ENCODE measurements at places on chromosomes 1 and 21.
A peak's percentile ranks its signal among the peaks of the same experiment; 100 is the strongest.

DNA sequence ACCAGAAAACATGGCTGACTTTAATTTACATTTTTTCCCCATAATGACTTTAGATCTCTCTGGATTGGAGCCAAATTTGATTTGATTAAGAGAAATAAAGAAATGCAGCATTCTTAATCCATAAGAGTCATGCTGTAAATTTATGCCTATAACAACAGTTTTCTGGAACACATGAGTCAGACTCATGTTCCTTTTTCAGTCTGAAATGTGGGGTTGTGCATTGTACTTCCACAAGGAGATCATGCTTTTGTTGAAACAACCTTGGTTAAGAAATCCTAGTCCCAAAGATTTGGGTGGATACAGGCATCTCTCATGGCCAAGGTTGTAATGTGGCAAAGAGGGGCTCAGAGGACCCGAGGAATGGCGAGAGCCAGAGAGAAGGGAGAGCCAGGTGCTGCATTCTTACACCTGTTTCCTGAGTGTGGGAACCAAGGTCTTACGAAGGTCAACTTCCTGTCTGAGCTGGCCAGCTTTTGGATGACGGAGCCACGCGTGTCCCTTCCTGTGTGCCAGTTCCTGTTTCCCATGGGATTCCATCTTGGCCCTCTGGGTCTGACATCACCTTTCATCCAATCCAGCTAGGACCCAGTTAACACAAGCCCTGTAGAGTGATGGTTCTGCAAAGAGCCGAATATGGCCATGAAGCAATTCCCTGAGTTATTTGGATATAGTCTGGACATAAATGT lies 23.1 kb downstream of the CLDN14 start:
- DNase-seq = no peak

- DNase-seq = no peak
Measured at GRCh38 chr1:52707927-52708655, 9.9 kb upstream of the COA7 start.

GRCh38 chr1:211833174-211833820 lies 2.7 kb upstream of the LPGAT1 start:
- no peak for DNase-seq

DNA sequence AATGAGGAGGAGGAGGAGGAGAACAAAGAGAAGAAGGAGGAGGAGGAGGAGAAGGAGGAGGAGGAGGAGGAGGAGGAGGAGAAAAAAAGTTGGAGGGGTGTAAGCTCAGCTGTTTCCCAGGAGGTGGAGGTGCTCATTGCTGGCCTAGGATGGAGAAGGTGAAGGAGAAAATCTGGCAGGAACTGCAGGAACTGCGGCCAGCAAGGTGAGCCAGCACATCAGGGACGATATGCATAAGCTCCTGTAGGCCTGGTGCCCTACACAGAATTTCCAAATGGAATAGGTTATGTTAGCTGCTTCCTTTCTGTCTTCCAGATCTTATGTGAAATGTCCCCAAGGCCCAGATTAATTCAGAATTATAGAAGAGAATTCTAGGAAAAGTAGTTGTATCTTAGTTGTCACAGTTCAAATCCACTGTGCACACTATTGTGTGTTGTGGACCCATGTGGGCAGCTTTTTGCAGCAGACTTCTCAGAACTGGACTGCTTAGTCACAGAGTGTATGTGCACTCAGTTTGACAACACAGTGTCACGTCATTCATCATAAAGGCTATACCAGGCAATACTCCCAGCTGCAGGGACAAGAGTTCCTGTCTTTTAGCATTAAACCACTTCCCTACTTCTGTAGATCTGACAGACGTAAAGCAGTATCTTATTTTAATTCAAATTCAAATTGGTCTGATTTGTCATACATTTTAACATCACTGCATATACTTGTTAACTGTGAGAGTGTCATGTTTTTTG lies 303.7 kb downstream of the HLX start:
- no peak for DNase-seq

DNA sequence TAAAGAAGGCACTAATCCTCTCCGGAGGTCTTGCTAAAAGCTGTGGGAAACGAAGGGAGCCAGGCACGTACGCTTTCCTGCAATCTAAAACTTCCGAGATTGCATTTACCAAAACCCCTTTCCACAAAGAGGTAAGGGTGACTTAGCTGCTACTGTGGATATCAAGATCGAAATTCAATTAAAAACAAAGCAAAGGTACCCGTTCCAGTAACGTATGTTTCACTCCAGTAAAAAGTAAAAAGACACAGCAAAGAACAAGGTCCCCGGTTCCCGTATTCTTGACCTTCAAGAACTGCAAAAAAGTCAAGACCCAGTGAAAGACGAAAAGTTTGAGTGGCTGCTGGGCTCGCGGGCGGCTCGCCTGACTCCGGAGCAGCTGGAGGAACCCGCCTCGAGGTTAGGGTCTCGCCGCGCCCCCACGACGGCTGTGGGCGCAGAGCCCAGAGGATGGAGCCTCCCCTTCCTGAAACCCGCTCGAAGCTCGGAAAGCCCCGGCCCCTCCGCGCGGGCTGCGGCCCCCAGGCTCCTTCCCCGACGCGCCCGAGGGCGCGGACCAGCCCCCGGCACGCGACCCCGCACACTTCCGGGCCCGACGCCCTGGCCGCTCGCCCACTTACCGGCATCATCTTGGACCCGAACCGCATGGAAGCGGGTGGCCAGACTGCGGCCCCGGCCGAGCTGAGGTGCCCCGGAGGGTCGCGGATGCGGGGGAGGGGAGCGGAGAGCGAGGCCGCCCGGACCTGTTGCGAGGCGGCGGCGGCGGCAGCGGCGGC lies 524 bp downstream of the TP53BP2 start:
- peak; percentile 35 for DNase-seq

DNA sequence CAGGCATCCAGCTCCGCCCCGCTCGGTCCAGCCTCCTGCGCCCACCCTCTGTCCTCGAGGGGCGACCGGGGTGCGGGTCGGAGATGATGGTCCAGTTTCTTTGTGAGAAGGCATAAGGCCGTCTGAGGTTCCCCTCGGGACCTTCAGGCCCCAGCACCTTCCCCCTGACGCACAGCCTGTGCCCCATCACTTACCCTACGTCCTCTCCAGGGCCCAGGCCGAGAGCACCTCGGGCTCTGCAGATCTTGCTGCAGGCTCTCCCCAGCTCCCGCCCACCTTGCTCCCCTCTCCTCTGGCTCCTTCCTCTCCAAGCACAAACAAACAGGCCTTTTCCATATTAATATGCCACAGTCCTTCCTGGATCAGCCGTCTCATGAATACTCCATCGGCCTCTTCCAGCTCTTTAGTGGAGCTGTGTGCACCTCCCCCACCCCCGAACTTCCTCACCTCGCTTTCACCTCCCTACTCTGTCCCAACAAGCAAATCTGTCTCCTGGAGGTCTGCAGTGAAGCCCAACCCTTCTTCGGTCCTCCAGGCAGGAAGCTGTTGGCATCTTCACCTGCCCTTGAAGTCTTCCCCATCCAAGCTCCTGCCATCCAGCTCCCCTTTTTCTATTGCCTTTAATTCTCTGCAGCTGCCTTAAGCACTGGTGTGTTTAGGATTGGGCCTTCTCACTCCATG lies 448 bp upstream of the COL9A2 start:
- no peak for DNase-seq

- DNase-seq = no peak
Measured at GRCh38 chr1:14366091-14367018, 232.1 kb upstream of the KAZN start.

DNA sequence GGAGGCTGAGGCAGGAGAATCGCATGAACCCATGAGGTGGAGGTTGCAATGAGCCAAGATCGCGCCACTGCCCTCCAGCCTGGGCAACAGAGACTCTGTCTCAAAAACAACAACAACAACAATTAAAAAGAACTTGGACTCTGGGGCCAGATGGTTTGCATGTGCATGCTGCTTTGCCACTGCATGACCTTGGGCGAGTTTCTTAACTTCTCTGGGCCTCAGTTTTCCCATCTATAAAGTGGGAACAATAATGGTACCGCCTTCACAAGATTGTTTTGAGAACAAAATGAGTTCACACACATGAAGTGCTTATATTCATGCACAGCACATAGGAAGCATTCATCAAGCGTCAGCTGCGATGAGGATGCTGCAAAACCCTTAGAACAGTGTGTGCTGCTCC lies 74.6 kb downstream of the MAN1C1 start:
- no peak for DNase-seq

GRCh38 chr1:186330758-186331157 lies 44.3 kb downstream of the TPR start:
- DNase-seq = no peak

- DNase-seq = no peak
Measured at GRCh38 chr1:202159534-202160371, 649 bp downstream of the PTPN7 start.

DNA sequence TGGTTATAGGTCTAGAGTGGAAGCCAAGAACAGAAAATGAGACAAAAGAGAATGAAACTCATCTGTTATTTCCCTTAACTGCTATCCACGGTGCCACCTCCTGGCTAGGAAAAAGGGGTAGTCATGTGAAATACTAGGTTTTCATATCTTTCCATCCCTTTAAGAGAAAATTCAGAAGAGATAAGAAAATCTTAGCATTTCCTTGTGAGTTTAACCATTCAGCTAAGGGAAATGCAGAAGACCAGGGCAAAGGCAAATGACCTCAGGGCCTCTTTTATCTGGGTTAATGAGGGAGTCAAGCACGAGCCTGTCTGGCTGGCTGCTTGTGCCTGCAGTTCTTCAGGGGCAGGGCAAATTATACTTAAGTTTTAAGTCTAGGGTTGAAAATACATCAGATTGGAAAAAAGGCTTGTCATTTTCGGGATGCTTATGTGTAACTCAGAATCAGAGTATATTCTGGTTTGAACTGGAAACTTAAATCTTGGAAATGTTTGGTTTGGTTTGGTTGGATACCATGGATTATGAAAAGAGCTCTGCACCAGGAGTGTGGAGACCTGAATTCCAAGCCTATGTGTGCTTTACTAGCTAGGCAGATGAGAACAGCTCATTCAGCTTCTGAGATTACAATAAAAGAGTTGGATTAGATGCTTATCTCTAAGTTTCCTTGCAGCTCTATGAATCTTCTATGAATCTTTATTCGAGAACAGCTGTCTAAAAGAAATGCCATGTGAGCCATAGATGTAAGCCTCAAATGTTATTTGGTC lies 19.9 kb downstream of the NIBAN1 start:
- DNase-seq = no peak

- no peak for DNase-seq
Measured at GRCh38 chr1:226424221-226425003, 16.5 kb upstream of the PARP1 start.

DNA sequence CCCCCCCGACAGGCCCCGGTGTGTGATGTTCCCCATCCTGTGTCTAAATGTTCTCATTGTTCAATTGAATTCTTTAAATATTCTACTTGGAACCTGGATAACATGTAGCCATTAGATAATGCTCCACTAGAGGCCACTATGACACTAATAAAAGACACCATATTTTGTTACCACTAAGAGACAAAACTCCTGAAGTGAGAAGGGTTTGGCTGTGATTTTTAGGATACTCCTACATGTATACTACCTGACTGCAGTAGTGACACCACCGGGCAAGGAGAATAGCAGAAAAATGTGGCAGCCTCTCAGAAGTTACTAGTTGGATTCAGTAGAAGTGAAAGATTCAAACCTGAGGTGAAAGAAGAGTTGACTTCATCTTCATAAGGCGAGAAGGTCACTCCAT lies 36.0 kb downstream of the F5 start:
- no peak for DNase-seq
